ENCODE measurements at places on chromosomes 12 and 14.
A peak's percentile ranks its signal among the peaks of the same experiment; 100 is the strongest.

DNA sequence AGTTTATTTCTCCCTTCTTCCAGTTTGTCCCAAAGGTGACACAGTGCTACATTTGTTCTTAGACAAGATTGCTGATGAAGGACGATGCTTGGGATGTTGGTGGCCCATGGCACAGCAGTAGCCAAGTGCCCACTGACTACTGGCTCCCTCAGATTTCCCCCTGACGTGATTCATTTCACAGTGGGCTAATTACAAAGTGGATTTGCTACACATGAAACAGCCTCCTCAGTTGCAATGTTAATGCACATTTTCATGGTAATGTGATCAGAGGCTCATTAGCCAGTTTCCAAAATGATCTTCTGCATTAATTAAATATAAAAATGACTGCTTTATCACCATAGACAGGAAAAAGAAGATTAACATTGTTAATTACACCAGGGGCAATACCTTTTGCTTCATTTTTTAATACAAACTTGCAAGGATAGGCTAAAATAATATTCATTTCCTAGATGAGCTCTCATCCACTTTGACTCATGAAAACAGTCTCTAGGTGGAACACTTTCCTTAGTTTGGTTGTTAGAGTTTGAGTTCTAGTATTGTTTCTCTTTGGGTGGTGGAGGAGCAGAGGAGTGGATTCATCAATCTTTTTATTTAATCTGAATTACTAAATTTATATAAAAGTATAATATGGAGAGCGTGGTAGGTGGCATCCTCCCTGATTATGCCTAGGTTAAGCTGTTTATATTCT, 250.9 kb downstream of the PDZRN4 start:
- DNase-seq: no peak

DNA sequence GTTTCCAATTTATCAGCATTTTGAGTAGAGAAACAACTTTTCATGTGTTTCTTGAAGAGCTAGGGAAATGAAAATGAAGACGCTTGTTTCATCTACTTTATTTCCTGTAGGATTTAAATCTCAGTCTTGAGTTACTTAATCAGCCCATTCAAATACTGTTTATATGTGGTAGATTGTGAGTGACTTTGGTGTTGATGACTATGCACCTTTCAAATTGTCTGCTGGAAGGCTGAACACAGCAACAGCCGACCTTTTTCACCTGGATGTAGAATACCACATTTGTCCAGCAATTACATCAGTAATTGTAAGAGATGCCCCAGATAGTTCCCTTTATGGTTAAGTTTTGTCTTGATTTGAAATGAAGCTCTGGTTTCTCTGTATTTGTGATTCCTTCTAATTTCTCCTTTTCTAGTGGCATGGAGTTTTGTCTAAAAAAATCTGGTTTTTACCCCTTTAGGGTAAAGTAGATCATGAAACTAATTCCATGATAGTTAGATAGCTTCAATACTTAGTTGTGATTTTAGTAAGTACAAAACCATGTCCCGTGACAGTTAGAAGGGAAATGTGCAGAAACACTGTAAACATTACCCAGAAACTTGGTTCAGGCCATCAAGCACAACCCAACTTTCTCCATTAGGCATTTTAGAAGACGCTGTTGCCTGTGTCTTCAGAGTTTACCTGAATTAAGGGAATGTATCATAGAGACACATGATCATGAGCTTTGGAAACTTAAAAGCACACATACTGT, 165.0 kb downstream of the SRGAP1 start:
- DNase-seq: no peak

DNA sequence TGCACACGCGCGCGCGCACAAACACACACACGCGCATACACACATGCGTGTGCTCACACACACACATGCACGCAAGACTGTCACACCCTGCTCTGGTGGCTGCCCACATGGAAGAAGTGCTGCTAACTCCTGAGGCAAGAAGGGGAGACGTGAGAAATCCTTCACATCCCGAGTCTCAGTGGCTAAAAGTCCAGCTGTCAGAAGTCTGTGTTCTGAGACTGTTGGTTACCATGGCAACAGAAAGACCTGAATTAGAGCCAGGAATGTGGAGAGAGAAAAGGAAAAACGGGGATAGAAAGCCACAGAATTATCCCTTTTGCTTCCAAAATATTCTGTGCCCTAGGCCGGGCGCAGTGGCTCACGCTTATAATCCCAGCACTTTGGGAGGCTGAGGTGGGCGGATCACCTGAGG, 71.2 kb downstream of the PPFIBP1 start:
- peak; percentile 65 for DNase-seq

DNA sequence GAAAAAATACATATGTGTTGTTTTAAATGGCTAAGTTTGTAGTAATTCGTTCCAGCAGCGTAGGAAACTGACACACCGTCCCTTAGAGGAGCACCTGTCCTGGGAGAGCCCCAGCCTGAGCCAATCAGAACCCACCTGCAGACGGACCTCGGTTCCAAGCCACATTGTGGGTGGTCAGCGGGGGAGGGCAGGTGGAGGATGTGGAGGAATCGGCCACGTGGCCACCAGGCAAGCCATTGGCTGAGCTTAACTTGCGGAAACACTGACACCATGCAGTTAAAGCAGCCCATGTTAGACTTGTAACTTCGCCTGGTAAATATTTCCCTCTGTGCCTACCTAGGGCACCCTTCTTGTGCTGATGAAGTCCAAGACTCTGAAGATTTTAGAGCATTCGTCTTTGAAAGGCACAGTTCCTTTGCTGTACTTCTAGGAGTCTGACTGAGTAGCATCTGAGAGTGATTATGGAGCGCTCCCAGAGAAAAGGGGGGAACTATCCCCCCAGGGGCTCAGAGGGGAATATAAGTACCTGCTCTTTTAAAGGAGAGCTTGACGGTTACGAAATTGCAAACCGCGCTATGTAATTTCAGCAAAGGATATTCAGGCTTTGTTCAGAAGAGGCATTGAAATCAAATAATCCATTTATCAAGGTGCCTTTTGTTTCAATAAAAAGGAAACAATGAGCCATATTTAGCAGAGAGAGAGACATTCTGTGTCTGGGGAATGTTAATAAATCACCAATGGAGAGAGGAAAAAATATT, 135.7 kb downstream of the TMEM132C start:
- no peak for DNase-seq

DNA sequence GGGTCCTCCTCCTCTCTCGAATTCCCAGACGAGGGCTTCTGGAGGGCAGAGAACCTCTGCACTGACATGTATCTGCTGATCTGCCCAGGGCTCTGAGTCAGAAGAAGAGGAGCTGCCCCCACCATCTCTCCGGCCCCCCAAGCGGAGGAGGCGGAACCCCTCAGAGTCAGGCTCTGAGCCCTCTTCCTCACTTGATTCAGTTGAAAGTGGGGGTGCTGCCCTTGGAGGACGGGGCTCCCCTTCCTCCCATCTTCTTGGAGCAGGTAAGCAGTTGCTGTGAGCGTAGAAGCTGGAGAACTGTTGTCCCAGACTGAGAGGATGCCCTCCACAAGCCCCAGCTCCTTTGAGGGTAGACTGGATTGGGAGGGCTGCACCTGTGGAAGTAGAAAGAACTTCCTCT, 19.8 kb downstream of the PRPF40B start:
- DNase-seq: no peak

DNA sequence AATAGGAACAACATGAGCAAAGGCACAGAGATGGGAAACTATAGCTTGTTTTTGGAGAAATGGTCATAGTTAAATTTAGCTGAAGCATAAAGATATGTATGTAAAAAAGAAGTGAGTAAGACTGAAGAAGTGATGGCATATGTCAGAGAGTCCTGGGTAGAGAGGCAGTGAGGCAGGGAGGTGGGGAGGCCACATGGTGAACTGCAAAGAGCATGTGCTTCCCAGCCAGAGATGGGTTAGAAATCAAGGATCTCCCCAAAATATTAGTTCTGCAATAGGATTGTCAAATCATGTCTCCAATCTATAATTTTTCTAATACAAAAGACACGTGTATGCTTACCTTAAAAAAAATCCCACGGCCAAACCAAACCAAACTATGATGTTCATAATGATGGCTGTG, 82.1 kb upstream of the STXBP6 start:
- no peak for DNase-seq

GRCh38 chr12:16613199-16613598, 7.2 kb upstream of the LMO3 start:
- DNase-seq: no peak

DNA sequence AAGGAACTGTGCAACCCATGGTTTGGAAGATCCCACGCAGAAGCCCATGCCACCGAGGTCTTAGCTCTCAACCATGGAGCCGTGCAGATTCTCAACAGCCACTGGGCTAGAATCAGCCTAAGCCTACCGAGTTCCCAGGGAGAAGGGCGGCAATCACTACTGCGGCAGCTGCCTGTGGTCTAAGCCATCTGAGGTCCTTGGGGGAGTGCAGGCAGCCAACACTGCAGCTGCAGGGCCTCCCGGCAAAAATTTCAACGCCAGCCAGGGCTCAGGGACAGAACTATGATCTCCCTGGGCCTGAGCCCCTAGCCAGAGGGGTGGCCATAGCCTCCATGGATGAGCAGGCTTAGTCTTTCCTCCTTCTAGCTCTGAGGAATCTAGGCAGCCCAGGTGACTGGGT, 156.8 kb upstream of the CLEC14A start:
- DNase-seq: no peak

GRCh38 chr14:82604819-82605218, 1071.2 kb upstream of the SEL1L start:
- DNase-seq: no peak

DNA sequence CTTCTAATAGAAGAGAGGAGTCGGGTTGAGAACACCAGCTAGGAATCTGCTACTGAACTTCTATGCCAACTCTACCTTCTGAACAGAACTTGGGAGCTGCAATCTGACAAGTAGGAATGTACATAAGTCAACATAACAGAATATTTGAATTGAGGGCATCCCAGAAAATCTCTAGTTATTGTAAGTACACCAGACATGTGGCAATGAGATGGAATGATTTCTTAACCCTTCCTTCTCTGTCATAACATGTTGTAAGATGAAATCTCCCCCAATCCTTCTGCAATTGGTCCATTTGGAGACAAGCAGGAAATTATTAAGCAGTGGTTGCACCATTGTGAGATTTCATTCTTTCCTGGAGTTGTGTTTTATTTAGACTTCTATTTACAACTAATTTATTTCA, 68.7 kb upstream of the TMPO start:
- no peak for DNase-seq

DNA sequence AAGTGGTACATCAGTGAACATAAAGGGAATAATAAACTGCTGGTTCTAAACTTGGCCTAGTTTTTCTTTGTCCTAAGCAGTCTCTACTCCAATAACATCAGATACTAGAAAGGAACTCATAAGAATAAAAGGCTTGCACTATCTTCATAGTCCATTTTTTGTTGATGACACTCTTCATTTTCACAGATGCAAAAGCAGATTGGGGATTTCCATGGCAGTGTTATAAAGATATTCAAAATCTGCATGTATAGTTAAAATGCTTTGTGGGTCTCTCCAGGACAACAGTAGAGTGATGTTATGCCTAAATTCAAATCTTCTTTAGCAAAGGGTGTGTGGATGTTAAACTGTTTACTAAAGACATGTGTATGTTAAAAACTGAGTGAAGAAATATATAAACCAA, 745.8 kb downstream of the TRHDE start:
- DNase-seq: no peak

DNA sequence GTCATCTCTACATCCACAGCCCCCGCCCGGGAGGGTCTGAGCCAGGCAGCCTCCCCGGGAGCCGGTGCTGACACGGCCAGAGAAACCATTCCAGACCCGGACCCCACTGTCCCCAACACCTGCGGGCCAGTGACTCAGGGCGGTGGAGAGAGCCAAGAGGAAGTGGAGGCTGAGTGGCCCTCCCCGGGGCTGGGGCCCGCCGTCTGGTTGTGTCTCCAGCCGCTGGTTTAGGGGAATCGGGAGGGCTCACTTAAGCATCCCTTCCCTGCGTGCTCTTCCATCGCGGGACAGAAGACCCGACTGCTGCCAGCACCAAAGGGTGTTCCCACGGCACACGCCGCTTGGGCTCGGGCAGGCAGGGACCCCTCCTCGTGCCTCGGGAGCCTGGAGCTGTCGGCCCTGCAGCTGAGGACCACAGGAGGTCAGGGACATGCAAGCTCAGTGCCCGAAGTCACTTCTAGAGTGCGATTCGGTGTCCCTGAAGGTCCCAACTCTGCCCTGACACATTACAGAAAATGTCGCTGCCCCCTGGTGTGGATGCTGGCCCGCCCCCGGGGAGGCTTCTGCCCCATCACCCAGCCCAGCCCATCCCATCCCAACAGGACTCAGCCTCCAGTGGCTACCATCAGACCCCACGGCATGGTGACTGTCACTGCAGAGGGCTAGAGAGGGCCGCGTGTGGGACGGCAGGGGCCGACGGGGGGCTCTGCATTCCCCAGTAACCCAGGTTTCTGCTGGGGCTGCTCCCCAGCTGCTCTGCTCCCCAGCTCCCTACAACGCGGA, 50.8 kb downstream of the GALNT9 start:
- DNase-seq: no peak

- no peak for DNase-seq
These were observed 49.3 kb upstream of the TMPO start for GRCh38 chr12:98465950-98466602.

- no peak for DNase-seq
These were observed 28.7 kb upstream of the PLD4 start for GRCh38 chr14:104895786-104896661.

DNA sequence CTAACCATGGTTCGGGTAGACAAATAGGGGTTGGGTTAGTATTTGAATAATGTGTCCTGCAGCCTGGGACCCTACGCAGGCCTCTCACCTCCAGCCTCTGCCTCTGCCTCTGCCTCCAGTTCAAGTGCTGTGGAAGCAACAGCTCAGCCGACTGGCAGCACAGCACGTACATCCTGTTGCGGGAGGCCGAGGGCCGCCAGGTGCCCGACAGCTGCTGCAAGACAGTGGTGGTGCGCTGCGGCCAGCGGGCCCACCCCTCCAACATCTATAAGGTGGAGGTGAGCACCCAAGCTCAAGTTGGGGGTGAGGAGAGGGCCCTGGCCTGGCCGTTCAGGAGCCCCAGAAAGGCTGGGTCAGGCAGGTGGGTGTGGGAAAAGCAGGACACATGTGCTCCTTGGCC, 55.9 kb downstream of the TSPAN11 start:
- no peak for DNase-seq

- DNase-seq: no peak
These were observed 101.9 kb downstream of the TMTC3 start for GRCh38 chr12:88243982-88244381.

- DNase-seq: no peak
These were observed 192.8 kb downstream of the NRXN3 start for GRCh38 chr14:78363008-78363407.

- DNase-seq: no peak
These were observed 39.8 kb upstream of the GPR68 start for GRCh38 chr14:91284146-91284790.

- peak; percentile 43 for DNase-seq
These were observed 116.6 kb downstream of the ETV6 start for GRCh38 chr12:11765817-11766794.

All from HAP-1 (cell line).